ENCODE measurements at places on chromosomes 12 and 14.
A peak's percentile ranks its signal among the peaks of the same experiment; 100 is the strongest.

- DNase-seq: no peak
Measured at GRCh38 chr12:124150168-124150567, 144.7 kb upstream of the RFLNA start.

DNA sequence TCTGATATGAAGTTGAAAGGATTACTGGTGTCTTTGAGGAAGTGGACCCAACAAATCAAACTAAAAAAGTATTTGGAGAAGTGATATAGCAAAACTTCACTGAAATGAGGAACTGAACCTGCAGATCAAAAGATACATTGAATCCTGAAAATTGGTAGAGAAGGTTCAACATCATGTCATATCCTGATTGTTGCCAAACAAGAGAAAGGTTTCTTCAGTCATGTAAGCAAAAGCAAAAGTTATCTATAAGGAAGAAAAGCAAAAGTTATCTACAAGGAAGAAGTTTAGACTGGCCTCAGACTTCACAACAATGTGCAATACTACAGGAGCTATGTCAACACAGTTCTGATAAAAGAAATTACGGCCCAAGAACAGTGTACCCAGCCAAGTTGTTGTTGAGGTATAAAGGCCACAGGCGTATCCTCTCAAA lies 142.7 kb downstream of the RAD51B start:
- no peak for DNase-seq

GRCh38 chr14:85254711-85255110 lies 275.2 kb upstream of the FLRT2 start:
- DNase-seq: no peak

- DNase-seq: no peak
Measured at GRCh38 chr12:120259418-120260202, 5.9 kb downstream of the PXN start.

- peak; percentile 54 for DNase-seq
Measured at GRCh38 chr14:22982477-22983245, at the start of gene AJUBA. TSS of gene AJUBA (minus strand) at chr14:22982551. CDS start at chr14:22982266, 285 bp downstream.

DNA sequence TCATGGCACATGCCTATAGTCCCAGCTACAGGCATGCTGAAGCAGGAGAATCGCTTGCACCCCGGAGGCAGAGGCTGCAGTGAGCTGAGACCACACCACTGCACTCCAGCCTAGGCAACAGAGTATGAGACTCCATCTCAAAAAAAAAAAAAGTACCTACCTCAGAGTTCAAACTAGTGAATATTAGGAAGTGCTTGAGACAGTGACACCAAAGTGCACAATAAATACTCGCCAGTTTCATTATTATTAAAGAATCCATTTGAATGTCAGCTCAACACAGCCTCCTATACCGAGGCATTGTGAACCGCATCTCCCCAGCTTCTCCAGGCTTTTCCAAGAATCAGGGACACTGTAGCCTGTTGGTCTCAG lies 5.0 kb downstream of the GAPDH start:
- no peak for DNase-seq

GRCh38 chr14:29783556-29783955 lies 144.1 kb downstream of the PRKD1 start:
- DNase-seq: no peak

- no peak for DNase-seq
Measured at GRCh38 chr14:39442293-39442692, 10.1 kb upstream of the FBXO33 start.

- no peak for DNase-seq
Measured at GRCh38 chr12:52259657-52260243, 14.7 kb upstream of the KRT86 start.

All from C1 segment of cervical spinal cord (tissue), 14 donors.